ENCODE measurements at places on chromosomes 3 and 15.
A peak's percentile ranks its signal among the peaks of the same experiment; 100 is the strongest.

DNA sequence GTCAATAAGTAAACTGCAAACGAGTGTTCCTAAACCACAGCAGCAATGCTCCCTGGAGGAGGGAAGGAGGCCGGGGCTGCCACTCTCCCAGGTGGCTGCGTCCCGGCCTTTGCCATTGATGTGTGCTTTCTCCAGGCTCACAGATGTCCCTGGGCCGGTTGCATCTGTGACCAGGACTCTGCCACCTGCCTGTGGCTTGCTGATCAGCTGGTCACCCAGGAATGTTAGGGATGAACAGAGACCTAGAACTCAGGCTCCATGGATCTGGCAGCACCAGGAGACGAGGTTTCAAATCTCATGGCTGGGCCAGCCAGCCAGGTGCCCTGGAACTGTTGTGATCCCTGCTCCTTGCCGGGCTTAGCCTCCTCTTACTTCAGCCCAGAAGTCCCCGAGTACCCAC lies 65.7 kb downstream of the KLF15 start:
- DNase-seq, result no peak

GRCh38 chr3:197907196-197907595 lies 42.8 kb upstream of the RPL35A start:
- DNase-seq, result peak; percentile 7

DNA sequence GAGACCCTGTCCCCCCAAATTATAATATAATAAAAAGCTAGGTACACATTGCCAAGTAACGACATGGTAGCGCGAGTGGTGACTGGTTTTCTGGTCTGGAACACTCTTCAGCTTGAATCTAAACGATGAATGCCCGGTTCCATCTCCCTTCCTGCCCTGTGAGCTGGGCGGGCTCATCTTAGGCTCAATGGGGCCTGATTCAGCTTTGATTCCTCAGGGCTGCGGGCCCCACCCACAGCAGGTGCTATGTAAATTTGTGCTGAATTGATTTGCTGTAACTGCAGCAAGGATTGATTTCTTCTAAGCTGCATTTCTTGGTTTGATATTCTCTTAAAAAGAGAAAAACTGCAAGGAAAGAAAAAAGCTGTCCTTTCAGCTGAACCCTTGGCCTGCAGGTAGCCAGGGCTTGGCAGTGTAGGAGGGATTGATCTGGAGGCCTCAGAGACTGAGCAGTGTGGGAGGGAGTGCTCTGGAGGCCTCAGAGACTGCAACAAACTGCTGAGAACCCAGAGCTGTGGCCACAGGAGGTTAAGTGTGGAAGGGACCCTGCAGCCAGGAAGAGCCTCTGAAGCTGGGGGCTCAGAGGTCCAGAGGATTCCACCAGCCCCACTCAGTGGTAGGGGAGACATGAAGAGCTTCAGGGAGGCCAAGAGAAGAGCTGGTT lies 231.6 kb downstream of the XXYLT1 start:
- no peak for DNase-seq

GRCh38 chr3:112793326-112794081 lies 53.2 kb downstream of the CD200R1L start:
- peak; percentile 63 for DNase-seq

DNA sequence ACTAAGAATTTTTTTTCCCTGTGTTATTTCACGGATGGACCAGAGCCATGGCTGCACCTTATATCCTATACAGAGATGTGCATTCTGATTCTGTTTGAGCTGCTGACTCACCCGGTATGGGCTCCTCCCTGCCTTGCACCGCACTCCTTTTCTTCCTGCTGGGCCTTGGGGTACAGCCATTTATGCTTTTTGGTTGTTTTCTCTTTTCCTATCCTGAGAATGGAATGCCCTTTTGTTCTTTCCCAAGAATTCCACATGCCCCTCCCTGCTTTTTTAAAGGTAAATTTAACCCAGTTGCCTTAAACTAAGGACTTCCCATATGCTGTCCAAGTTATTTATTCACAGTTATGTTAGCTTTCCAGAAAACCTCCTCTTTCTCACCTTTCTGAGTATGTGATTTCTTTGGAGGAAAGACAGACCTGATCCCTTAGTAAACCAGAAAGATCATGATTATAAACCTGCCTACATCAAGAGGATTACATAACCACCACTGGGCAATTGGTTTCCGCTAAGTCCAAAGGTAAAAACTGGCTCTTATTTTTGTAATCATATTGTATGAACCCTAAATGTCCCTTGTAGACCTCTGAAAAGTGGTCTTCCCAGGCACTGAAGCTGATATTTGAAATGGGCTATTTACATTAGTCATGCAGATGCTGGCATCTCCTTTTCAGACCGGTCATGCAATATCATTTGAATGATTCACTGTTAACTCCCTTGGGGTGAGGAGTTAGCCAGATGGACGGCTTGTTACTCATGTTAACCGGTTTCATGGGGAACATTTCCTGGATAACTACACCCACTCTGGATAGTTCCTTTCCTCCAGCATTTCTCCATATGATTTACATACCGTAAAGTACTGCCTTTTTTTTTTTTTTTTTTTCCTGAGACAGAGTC lies 45.5 kb downstream of the TMOD3 start:
- peak; percentile 99 for DNase-seq

DNA sequence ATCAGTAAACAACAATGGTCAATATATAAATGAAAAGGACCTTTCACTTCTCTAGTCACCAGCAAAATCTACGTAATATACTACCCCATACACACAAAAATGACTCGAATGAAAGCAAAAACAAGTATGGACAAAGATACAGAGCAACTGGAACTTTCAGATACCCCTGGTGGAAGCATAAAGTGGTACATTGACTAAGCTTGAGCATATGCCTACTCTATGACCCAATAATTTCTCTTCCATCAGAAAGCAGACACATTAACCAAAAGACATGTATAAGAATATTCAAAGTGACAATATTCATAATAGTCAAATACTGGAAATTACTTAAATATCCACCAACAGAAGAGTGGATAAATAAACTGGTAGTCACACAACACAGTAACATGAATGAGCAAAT lies 86.0 kb downstream of the EFL1 start:
- DNase-seq, result no peak

- DNase-seq, result peak; percentile 11
These were observed 21.4 kb downstream of the ACKR2 start for GRCh38 chr3:42830437-42831320.

DNA sequence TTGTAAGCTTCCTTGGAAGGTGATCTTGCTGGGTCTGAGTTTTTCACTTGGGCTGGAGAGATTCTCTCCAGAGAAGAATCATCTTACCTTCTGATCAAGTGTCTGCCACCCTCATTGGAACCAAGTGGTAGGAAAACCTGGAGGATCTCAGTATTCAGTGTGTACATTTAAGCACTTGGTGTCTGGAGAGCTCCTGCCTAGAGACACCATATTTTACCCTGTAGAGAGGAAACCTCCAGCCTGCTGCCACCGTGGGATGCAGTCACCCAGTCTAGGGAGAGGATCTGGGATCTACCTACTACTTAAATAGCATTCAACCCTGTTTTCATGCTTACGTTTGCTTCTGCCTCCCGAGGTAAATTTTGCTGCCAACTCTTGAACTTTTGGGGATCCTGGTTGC lies 274.3 kb downstream of the SV2B start:
- no peak for DNase-seq

- no peak for DNase-seq
These were observed 62.3 kb downstream of the LDHAL6B start for GRCh38 chr15:59268852-59269407.

DNA sequence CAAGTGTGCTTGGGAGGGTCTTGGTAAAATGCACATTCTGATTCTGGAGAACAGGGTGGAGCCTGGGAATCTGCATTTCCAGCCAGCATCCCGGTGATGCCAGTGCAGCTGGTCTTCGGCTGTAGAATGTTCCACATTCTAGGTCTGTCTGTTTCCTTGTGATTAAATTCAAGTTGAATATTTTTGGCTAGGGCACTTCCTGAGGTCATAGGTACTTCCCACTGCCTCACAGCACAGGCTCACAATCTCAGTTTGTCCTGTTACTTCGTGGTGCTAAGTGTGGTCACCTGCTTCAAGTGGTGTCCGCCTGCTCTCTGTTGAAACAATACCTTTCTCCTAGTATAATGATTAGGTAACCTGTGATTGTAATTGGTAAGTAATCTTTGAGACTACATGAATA lies 40.1 kb downstream of the FLNB start:
- DNase-seq, result no peak

DNA sequence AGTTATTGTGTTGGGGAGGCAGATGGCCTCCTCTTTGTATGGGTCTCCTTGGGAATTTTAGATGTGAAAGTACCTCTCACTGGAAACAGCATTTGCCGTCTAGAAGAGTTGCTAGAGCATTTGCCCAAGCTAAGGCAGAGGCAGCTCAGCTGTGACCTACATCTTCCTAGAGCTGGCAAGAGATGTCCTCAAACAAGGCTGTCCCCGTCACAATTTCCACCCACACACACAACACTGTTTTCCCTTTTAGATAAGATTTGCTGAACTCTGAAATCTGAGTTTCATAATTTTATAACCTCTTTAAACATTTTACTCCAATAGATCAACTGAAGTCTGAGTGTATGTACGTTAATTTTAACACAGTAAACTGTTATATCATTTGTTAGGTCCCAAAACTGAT lies 352.6 kb downstream of the EPHB1 start:
- no peak for DNase-seq

DNA sequence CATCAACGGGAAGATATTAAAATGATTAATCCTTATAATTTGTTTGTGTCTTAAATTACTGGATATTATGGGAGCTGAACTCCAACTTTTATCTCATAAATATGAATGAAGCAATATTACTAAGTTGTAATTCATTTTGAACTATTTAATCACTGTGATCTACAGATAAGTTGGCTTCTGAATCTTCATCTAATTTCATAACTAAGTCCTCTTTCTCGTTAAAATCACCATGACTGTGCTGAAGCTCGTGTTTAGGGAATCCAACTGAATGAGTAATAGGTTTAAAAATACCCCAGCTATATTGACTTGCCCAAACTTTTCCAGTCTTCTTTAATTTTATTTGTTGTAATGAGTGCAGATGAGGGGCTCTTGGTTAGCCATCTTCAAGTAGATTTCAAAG lies 14.1 kb downstream of the MDFIC2 start:
- DNase-seq, result no peak

DNA sequence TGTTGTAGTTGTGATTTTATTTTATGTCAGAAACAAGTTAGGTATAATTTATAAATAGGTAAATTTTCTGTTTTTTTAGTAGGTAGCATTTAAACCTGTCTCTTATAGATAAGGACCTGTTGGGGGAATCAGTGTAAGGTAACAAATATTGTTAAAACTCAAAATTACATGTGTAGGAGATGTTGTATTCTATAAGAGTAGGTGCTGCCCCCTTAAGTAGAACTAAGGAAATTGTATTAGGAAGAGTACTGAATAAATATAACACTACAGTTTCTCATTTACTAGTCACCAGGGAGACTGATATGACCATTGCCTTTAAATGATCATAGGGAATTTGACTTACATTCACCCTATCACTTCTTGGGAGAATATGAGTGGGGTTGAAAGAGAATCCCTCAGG lies 31.2 kb downstream of the SLC25A36 start:
- DNase-seq, result no peak

GRCh38 chr15:89378296-89379151 lies 43.9 kb upstream of the POLG start:
- DNase-seq, result no peak

GRCh38 chr3:5057272-5057671 lies 64.8 kb upstream of the ARL8B start:
- DNase-seq, result no peak

GRCh38 chr3:11211531-11212298 lies 57.4 kb downstream of the HRH1 start:
- DNase-seq, result peak; percentile 56

- no peak for DNase-seq
These were observed 51.9 kb downstream of the SPSB4 start for GRCh38 chr3:141103067-141103466.

DNA sequence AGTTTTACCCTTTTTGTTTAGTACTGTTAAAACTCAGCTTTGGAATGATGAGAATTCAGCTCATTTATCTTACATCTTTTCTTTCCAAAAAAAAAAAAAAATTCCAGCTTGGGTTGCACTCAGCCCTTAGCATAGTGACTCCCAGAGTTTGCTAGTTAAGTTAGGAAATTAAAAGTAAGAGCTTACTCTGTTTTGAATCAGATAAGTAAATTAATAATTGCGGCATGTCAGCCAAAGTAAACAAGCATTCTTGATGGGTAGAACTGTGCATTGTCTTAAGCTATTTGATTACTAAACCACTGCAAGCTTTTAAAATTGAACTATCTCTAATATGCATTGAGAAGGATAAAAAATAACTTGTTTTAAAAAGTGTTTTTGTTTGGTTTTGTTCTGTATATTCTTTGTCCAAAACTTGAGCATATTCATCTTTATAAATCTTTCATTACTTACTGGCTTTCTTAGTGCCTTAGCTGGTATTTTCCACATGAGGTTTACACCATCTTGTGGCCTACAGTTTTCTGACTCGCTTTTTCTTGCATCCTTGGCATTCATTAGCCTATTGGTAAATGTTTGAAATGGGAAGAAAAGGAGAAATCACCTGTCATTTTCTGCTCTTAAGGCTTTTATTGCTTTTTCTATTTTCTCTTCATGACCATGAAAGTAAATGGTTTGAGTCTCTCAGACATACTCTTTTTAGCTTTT lies 107.6 kb downstream of the FILIP1L start:
- DNase-seq, result peak; percentile 62

DNA sequence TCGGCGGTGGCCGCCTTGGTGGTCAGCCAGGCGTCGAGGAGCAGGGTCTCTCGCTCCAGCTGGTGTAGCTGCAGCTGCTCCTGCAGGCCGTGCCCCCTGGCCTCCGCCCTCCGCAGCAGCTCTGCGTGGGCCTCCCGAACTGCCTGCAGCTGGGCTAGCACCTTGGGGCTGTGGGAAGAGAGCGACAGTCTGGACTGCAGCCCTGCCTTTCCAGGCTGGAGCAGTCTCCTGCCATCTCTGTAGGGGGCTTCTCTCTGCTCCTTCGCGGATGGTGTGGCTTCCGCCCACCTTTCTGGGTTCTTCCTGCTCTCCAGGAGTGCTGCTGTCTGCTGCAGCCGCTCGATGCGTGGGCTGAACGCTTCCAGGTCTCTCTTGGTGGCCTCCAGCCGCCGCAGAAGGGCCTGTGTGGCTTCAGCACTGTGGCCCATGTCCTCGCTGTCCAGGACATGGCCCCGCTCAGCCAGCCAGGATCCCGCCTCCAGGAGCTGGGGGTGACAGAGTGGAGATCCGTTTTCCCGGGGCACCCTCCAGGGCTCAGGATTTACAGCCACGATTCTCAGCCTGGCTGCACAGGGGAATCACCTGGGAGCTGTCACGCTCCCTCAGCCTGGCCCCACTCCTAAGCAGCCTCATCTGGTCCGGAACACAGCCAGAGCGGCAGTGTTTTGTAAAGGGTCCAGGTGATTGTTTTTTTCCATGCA lies 16.8 kb downstream of the PLA2G4B start:
- no peak for DNase-seq

- DNase-seq, result no peak
These were observed 166.8 kb upstream of the LRTM1 start for GRCh38 chr3:55094676-55095075.

DNA sequence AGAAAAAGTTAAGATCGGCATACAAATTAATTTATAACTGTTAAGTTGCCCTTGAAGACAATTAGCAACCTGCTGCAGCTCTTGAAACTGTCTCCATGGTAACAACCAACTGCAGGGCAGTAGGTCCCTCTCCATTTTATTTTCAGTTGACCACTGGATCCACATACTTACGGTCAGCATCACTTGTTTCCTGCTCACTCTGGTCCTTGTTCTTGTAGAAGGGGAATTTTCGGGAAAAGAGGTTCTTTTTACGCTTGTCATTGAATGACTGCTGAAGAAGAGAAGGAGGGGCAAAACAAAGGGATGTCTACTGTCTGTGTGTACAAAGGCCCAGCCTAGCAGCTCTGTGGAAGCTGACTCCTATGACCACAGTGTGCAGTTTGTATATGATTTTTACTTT lies 46.8 kb upstream of the MELTF start:
- no peak for DNase-seq

- no peak for DNase-seq
These were observed 41.5 kb downstream of the TOPBP1 start for GRCh38 chr3:133620066-133620784.
